ENCODE measurements at places on chromosomes 16 and 17. TPM values are rescaled to one million over a fixed set of nuclear protein-coding genes. Genes with fewer than 3 reads are reported as not detected.

GUCY2D gene
- 0.14 TPM for total RNA-seq

DNA sequence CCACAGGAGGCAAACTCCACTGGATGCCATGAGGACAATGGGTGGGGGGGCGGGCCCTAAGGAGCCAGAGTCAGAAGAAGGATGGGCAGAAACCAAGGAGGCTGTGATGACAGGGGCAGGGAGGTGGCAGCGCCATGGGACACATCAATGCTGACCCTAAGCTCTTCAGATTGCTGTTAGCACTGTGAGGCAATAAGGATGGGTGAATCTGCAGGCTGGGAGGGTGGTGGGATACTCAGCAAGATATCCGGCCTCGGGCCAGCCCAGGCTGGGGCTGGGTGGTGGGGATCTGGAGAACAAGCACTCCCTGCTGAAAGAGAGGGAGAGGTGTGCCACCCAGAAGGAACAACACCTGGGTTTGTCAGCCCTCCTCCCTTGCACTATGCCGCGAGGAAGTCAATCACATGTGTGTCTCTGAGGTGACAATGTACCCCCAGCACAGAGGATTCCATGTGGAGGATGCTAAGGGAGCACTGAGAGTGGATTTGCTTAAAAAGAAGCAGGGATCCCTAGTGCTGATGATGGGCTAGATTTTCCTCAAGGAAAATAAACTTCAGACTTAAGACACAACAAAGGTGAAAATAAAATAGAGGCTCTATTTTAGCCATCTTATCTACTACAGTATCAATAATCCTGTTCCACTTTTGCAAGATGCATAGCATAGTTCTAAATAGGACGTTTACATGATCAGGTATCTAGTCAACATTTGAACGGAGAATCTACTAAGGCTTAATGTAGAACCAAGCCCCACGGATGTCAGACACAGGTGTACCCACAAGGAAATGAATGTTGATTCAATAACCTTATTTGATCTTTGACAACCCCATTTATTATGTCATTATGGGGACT, 22.6 kb downstream of the SMPD3 start:
- H3K4me1 ChIP-seq: no peaks in the 10 kb centered on the region
- DNase-seq: no peak
- no peaks in the 10 kb centered on the region for H3K36me3 ChIP-seq
- H3K27me3 ChIP-seq: no peaks in the 10 kb centered on the region
- no peak overlapping the region for H3K4me3 ChIP-seq

GRCh38 chr16:12195296-12195695, 218.8 kb downstream of the SNX29 start:
- H3K27me3 ChIP-seq: no peaks in the 10 kb centered on the region
- no peaks in the 10 kb centered on the region for H3K36me3 ChIP-seq
- no peak overlapping the region for H3K27ac ChIP-seq
- H3K4me1 ChIP-seq: no peaks in the 10 kb centered on the region
- H3K4me3 ChIP-seq: no peak overlapping the region

C16orf54 gene
- total RNA-seq: 0.49 TPM

- no peak overlapping the region for H3K4me3 ChIP-seq
- DNase-seq: no peak
- no peaks in the 10 kb centered on the region for H3K36me3 ChIP-seq
- H3K4me1 ChIP-seq: no peaks in the 10 kb centered on the region
- H3K27ac ChIP-seq: no peak overlapping the region
These were observed 71.0 kb upstream of the DOC2B start for GRCh38 chr17:252456-252855.

C17orf78 gene
- total RNA-seq: not detected

TMC7 gene
- total RNA-seq: 1.7 TPM

DNA sequence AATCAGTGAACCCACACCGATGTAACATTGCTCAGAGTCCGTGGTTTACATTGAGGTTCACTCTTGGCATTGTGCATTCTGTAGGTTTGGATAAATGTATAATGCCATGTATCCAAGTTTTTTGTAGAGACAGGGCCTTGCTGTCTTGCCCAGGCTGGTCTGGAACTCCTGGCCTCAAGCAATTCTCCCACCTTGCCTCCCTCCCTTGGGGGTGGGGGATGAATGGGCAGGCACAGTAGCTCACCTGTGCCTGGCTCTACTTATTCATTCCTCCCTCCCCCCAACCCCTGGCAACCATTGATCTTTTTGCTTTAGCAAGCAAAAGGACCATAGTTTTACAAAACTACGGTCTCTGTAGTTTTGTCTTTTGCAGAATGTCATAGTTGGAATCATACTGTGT, 181.4 kb downstream of the SPECC1 start:
- H3K4me3 ChIP-seq: no peak overlapping the region
- no peak overlapping the region for H3K27ac ChIP-seq
- no peaks in the 10 kb centered on the region for H3K4me1 ChIP-seq
- H3K27me3 ChIP-seq: no peaks in the 10 kb centered on the region
